NCI-H1930 (cell line): ENCODE measurements at places on chromosomes 2 and 18.
A peak's percentile ranks its signal among the peaks of the same experiment; 100 is the strongest.

DNA sequence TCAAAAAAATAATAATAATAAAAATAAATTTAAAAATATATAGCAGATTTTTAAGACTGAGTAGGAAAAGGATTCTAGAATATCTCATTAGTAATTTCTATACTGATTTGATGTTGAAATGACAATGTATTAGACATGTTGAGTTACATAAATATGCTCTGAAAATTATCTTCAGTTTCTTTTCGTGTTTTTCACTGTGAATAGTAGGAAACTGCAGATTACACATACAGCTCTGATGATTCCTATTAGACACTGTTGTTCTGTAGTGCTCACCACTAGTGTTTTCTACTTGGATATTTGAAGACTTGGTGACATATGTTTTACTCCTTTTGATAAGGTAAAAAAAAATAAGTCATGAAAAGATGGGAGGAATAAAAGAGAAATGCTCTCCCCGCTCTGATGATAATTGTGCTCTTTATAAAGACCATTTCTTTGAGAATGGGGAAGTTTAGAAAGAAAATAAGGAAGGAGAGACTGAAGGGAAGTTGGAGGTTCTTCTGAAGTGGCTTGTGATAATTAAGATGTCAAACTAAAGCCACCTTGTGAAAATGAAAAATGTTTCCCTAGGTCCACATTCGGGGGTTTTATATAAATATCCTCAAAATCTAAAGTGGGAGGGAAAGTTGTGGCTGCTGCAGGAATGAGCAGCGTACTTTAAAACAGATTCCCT lies 52.9 kb downstream of the SLC9A2 start:
- no peak for DNase-seq

DNA sequence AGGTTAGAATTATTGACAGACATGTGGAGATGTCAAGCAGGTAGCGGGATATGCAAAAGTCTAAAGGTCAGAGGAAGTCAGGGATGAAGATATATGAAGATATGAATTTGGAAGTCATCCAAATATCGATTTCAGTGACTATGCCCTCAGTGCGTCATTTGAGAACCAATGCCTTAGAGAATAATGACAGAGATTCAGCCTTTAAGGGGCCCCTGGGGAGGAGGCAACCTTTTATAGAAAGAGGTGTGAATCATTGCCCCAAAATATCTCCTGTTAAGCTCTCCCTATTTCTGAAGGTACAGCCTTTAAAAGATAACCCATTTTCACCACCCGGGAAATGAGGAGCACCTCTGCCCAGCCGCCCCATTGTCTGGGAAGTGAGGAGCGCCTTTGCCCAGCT lies 223.4 kb downstream of the NCKAP5 start:
- DNase-seq, result no peak

DNA sequence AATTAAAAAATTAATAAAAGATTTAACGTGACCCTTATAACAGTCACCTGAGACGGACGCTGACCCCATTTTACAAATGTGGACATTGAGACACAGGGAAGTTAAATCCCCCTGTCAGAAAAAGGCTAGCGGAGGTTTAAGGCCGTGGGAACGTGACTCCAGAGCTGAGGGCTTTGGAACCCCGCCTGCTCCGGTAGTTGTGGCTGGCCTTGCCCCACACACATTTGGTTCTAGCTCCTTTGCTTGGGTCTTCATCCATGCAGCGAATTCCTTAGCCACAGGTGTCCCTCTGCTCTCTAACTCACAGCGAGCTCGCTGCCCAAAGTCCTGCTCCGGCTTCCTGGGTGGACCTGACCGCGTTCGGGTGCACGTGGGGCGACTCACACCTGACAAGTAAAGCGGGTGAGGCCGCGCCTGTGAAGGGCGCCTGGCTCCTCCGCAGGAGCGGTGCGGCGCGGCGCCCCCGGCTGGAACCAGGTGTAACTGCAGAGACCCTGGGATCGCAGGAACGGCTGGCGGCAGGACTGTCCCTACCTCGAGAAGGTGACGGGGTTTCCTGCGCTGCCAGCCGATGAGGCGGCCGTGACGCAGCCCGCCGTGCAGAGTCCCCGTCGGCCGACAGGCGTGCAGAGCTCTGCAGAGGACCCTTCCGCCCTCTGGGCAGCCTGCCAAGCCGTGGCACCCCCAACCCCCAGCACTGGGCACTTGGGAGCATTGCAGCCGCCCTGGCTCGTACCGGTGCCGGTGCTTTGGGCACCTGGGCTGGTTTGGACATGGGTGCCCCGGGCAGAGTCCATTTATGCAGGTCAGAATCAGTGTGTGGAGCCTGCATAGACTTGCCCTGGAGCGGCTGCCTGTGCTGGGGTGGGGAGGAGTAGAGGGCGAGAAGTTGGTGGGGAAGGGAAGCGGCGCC lies 2.4 kb upstream of the PROC start:
- DNase-seq, result peak; percentile 18

DNA sequence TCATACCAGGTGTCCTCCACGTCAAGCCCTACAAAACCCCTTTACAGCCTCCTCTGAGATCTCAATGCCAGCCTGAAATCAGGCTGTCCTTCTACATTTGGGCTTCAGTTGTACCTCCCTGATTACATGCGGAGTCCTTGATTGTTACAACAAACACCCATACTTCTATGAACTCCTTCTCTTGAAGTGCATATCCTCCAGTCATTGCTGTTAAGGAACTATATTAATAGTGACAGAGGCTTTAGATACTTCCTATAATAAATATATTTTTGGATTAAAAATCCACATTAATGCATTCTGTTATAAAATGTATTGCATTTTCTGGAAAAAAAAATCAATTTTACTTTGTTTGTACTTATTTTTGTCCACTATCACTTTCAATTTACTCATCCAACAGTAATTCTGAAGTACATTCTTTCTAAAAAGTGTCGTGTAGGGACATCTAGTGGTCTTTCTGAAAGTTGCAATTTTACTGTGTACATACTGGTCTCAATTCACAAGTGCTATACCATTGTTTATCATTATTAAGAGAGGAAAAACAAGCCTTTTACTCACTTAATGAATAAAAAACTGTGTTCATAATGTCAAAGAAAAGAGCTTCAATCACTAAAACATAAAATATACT lies 316.4 kb downstream of the DSEL start:
- DNase-seq, result peak; percentile 42

- DNase-seq, result no peak
These were observed 764.6 kb upstream of the ZEB2 start for GRCh38 chr2:145284551-145284950.

DNA sequence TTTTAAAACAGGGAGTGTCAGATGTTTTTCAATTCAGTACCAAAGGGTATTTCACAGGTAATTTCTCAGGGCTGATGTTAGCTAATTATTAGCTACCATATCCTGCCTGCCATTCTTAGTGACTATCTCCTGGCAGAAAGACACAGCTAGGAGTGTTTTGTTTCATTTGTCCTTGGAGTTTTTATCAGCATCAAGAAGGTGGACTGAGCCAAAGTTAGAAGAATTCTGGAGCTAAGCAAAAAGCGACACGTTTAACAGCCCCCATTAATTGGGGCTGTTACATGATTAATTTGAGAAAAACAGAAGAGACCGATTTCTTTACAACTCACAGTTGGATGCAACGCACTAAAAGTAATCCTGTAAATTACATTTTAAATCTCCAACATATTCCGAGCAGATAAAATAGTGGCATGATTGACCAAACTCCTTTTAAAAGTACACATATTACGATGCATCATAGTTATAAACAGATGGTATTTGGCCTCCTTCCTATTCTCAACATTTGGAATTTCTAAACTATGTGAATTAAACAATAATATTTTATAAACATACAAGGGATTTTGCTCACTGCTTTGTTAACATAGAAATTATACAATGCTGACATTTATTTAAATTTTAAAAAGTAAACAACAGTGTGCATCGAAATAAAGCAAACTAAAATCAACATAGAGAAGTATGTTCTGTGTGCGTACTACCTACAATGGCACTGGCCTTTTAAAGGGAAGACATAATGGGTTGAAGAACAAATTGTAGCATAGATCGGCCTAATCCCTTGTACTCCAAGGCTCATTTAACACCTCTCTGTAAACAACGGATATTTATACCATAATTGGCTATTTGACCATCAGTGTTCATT lies 585.1 kb downstream of the ZEB2 start:
- DNase-seq, result peak; percentile 51

DNA sequence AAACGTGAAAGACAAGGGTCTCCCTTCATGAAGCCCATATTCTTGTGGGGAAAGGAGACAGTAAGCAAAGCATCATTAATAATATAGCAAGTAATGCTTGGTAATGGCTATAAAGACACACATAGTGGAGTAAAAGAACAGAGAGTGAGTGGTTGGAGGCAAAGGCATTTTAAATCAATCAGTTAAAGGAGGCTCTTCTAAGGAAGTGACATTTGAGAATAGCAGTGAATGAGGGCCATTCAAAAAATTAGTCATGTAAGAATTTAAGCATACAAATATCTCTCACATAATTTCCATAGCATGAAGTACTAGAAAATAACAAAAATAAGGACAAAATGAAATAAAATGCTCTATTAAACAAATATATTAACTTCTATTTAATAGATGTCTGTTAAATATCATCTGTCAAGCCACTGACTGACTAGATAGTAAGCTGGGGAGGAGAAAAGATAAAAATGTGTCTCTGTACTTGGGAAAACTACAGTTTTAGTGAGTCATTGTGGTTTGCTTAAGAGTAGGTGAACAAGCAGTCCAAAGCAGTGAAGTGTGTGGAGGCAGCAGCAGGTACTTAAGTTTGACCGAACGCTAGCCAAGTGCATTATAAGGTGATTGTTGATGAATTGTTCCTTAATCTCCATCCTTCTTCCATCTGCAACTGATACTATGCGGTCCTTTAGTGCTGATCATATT lies 160.1 kb downstream of the PARD3B start:
- no peak for DNase-seq

- no peak for DNase-seq
These were observed 60.8 kb downstream of the MOB4 start for GRCh38 chr2:197576631-197577030.

- DNase-seq, result no peak
These were observed 516 bp downstream of the EIF2AK2 start for GRCh38 chr2:37156071-37156856.

DNA sequence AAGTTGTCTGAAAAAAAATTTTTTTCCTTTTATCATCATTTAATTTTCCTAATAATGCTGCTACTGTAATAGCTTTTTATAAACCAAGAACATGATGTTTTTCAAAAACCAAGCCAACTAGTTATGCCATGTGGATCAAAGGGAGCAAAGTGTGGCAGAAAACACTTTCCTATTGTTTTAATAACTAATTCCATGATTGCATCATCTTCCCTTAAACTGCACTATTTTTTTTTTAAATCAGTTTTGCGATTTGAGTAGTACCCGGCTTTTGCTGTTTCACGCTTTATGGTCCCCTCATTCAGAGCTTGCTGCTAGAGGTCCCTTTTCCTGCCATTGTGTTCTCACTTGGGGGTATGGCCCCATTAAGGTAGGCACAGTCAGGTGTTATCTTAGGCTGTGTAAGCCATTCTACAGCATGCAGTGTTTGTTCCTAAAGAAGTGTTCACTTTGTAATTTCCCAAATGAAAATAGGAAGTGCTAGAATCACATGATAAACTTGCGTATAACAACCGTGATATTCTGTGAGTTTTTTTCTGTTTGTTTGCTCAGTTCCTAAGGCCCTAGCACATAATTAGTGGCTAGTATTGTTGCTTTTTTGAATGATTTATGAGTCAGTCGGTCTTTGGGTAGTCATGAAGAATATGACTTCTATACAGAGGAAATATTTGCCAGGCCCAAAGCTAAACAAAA lies 225.8 kb downstream of the PTGR3 start:
- DNase-seq, result peak; percentile 77

DNA sequence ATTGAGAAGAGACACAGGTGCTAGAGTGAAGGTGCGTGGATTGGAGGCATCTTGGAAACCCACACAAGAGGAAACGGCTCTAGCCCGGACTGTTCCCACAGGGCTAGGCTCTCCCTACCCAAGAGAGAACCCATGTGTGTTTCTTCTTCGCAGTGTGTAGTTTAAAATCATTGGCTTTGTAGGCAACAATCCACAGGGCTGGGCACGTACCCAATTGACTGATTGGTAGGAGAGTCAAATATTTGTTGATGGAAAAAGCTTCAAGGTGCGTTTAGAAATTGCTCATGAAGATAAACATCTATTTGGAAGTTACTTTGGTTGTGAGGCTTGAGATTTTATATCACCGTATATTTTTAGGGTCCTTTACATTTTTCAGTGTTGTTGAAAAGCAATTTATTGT lies 13.2 kb upstream of the YWHAQ start:
- DNase-seq, result no peak

GRCh38 chr2:15038366-15039364 lies 406.1 kb downstream of the LRATD1 start:
- no peak for DNase-seq

DNA sequence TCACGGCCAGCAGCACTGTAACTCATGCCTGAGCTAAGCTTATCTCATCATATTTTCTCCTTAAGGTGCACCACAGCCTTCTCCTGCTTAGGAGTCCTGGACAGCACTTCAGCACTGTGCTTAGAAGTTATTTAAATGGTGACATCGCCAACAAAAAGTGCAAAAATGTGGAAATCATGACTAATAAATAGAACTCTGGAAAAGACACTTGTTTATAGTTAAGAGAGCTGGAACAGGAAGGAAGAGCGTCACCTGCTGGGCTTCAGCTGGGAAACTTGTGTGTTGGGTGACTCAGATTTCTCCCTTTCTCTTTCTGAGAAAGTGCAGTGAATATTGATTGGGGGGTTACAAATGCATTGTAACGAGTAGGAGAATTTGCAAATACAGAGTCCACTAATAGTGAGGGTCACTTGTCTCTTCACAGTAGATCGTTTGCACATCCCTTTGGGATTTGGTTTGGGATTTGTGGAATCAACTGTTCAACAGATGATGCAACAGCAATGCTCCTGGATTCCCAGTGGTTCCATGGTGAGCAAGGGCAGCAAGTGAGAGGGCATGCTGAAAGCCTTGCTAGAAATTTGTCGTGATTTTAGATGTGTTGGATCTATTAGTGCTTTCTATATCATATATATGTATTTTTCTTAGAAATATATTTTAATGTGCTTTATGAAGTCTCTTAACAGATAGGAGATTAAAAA lies 84.2 kb downstream of the DOK6 start:
- DNase-seq, result no peak

GRCh38 chr18:35409911-35410310 lies 32.8 kb upstream of the ZNF396 start:
- DNase-seq, result no peak

- no peak for DNase-seq
These were observed 27.2 kb downstream of the PPP3R1 start for GRCh38 chr2:68225119-68225632.

DNA sequence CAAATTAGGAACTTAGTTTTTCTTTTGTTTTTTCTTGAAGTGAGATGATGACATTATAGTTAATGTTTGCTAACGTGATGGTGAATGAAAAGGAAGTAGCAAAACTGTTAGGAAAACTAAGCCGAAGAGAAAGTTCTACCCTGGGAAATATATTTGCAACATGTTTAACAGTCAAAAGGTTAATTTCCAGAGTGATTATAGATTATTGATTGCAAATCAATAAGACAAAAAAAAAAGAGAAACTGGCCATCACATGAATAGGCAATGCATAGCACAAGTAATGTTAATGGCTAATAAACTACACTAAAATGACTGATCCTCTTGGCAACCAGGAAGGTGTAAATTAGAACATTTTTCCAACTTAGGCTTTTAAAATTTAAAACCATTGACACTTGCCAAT lies 26.0 kb upstream of the AMMECR1L start:
- no peak for DNase-seq

- DNase-seq, result no peak
These were observed 51.9 kb downstream of the PTPRM start for GRCh38 chr18:7618891-7619442.

GRCh38 chr2:2028041-2028440 lies 283.7 kb upstream of the PXDN start:
- DNase-seq, result no peak
